ENCODE measurements at places on chromosomes 2 and 18.

GRCh38 chr2:53508667-53509066 lies 258.9 kb upstream of the CHAC2 start:
- DNase-seq = no peak

DNA sequence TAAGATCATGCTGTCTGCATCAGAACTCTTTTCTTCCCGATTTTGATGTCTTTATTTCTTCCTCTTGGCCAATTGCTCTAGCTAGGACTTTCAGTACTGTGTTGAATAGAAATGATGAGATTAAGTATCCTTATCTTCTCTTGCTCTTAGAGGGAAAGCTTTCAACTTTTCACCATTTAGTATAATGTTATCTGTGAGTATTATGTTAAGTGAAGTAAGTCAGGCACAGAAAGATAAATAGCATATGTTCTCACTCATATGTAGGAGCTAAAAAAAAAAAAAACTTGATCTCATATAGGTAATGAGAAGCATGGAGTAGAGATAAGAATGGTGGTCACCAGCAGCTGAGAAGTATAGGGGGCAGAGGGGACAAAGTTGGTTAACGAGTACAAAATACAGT lies 1089.5 kb downstream of the TDRD15 start:
- DNase-seq = no peak

- no peak for DNase-seq
Observed at GRCh38 chr18:3097082-3097481, 84.1 kb upstream of the LPIN2 start.

- no peak for DNase-seq
Observed at GRCh38 chr2:148726228-148726627, 81.7 kb downstream of the EPC2 start.

DNA sequence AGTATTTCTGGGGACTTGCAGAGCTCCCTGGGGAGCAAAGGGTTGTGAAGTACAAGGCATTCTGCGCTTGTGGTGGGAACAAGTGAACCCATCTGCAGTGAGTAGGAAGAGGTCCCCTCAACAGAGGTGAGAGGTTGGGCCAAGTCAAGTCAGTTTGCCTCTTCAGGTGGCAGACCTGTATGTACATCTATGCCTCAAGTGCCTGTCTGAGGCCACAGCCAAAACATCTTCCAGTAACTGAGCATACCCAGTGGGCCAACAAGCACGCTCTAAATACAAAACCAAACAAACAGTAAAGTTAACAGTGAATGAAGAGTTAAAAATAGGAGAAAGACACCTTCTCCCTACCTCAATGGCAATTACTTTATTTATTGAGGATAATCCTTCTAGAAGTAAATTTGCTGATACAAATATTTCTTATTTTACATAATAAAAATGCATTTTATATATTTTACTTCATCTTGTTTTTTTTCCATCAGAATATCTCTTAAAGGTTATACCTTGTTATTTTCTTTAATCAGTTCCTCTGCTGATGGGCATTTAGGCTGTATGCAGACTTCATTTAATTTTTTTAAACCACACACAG lies 2.5 kb downstream of the GYPC start:
- DNase-seq = no peak

DNA sequence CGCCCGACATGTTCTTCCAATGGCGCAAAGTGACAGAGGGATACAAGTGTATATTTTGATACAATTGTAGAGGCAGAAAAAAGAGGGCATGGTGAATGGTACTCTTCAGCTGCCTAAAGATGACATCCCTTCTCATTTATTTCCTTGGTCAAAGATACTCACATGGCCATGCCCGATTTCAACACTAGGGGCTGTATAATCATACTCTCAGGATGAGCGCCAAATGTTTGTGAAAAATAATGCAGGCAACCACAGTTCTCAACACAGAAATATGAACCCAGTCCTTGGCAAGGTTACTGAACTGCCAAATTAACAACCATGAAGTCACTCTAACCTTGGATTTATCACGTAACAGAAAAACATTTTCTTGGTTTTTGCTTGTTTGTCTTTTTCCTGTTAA lies 204.4 kb downstream of the CCDC102B start:
- no peak for DNase-seq

GRCh38 chr2:241842620-241843211 lies 16.0 kb downstream of the PDCD1 start:
- no peak for DNase-seq

- no peak for DNase-seq
Observed at GRCh38 chr18:7728297-7728696, 161.2 kb downstream of the PTPRM start.

- no peak for DNase-seq
Observed at GRCh38 chr2:69765096-69765380, 23.1 kb downstream of the ANXA4 start.

GRCh38 chr2:240952496-240953246 lies 45.7 kb upstream of the SNED1 start:
- DNase-seq = no peak

DNA sequence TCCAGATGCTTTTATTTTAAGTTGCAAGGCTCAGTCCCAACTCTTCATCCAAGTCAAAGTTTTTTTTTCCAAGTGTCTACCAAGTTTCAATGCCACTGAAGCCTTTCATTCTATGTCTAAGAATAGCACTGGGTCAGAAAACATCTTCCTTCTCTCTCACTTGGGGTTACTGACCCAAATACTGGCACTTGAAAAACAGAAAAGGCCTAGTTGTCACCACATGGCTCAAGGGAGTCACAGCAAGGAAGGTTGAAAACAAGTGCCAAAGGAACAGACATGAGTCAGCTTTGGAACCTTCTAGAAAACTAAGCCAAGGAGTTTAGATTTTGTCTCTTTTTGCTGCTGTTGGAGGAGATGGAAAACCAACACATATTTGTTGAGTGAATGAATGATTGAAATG lies 146.5 kb downstream of the COPS8 start:
- DNase-seq = no peak

DNA sequence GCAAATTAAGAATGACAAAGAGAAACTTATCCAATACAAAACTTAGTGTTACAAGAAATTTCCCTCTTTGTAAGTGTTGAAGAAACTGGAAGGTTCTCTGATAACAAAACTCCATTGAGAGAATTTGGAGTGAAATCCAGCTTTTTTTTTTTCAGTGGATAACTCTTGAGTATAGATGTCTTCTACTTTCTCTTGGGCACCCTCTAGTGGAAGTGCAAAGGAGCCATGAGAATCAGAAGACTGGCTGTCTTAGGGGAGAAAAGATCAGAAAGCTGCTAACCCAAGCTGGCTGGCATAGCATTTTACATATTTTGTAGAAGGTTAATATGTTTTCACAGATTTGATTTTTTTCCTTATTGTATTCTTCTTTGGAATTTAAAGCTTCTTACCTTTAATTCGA lies 138.8 kb upstream of the SATB2 start:
- no peak for DNase-seq

GRCh38 chr2:166127217-166128155 lies at the start of gene SCN1A:
Gene SCN1A, minus strand, starts transcription at chr2:166128020. Its CDS starts 54,399 bp downstream, at chr2:166073621.
- DNase-seq = no peak

DNA sequence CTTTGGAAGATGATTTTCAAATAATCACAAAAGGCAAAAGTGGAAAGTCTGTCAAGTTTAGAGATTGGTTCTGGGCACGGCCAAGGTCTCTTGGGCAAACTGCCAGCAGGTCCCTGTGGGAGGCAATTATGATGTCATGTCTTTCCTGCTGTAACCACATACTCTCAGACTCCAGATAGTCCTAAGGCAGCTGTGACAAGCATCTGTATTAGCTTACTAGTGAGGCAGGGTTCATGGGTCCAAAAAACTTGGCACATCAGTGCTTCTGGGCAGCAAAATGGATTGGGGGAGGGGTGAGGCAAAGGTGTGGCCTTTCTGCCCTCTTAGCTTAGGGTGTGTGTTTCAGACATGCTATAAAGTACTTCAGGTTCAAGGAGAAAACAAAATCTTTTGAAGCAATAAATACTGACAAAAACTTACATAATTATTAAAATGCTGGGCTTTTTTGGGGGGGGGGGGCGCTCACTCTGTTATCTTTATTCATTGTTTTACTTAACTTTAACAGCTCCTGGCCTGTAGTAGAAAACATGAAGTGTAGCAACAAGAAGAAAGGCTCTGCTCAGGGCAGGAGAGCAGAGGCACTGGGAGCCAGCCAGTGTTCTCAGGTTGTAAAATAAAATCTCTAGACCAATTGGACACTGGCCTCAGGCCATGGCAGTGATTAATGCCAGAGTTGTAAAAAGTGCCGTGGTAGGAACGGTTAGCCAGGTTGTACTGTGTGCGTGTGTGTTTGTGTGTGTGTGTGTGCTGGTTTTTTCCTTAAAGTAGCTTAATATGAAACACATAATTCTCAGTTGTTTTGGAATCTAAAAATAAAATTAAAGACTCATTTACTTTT lies 14.3 kb upstream of the TANC1 start:
- no peak for DNase-seq

DNA sequence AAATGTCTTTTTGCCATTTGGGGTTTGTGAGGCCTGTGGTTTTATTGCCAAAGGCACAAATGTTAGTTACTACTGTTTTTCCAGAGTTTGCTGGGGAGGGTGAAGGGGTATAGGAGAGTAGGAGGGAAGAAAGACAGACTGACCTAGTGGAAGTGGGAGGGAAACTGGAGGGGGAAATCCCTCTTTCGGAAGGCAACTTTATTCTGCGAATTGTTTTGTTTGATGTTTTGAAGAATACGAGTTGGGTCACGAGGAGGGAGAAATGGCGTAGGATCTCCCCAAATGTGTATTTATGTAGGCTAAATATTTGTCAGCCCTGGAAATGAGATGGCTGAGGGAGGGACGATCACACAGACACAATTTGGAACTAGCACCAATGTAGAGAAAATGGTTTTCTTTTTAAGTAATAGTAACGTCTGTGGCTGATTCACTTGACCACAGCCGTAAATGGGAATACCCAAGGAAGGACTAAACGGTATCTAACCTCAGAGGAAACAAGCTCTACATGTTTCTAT lies 172.3 kb downstream of the ICOS start:
- no peak for DNase-seq

- no peak for DNase-seq
Observed at GRCh38 chr2:14424478-14425390, 207.8 kb upstream of the LRATD1 start.

- DNase-seq = no peak
Observed at GRCh38 chr2:172308253-172308935, 119.0 kb upstream of the ITGA6 start.

GRCh38 chr18:8858888-8859511 lies 153.6 kb downstream of the MTCL1 start:
- no peak for DNase-seq

DNA sequence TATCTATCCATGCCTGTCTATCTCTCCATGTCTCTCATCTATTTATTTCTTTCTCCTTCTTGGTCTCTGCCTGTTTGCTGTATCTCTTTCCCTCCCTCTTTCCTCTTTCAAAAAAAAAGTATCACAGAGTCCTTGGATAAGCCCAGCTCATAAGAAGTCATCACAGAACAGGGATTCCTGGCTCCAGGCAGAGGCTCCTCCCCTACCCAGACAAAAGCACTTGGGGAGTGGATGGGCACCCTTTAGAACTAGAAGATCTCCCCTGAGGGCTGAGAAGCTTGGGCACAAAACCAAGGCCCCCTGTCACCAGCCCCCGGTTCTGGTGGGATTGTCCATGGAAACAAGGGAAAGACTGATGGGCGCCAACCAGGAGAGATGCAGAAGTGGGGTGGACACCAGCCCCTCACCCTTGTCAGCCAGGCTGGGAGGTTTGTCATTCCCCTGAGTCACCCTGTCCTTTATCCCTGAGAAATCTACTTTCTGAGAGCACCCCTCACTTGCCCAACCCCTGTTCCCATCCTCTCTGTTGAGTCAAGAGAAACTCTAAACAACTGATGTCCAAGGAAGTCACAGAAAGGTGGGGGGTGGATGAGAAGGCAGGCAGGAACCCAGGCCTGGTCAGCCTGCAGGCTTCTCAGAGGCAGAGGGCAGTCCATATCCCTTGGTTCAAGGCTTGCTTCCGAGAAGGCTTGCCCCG lies 127.1 kb downstream of the TNS1 start:
- no peak for DNase-seq

- DNase-seq = peak; percentile 40
Observed at GRCh38 chr2:230575642-230576324, 136.9 kb upstream of the CAB39 start.

GRCh38 chr18:5164903-5165302 lies 32.2 kb downstream of the AKAIN1 start:
- no peak for DNase-seq

GRCh38 chr2:233213011-233213410 lies 38.5 kb upstream of the ATG16L1 start:
- DNase-seq = no peak

- DNase-seq = no peak
Observed at GRCh38 chr2:100647709-100648108, 84.9 kb downstream of the PDCL3 start.

- no peak for DNase-seq
Observed at GRCh38 chr2:180016937-180017336, 9.8 kb upstream of the CWC22 start.

GRCh38 chr2:55902429-55902828 lies 21.2 kb downstream of the EFEMP1 start:
- no peak for DNase-seq

DNA sequence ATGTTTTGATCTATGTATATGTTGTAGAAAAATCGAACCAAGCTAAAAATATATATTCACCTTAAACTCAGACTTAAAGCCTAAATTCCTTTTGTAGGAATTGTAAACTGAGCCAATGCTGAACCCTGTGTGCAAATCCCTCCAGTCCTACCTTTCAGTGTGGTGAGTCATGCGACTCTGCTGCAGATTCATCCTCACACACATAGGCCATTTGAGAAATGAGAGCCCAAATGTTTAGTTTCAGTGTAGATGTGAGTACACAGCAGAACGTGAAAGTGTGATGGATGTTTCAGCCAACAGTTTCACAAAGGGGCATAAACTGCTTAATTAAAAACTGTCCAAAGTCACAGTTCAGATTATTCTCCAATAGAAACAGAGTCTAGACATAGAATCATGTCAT lies 193.2 kb downstream of the CDH19 start:
- DNase-seq = no peak

DNA sequence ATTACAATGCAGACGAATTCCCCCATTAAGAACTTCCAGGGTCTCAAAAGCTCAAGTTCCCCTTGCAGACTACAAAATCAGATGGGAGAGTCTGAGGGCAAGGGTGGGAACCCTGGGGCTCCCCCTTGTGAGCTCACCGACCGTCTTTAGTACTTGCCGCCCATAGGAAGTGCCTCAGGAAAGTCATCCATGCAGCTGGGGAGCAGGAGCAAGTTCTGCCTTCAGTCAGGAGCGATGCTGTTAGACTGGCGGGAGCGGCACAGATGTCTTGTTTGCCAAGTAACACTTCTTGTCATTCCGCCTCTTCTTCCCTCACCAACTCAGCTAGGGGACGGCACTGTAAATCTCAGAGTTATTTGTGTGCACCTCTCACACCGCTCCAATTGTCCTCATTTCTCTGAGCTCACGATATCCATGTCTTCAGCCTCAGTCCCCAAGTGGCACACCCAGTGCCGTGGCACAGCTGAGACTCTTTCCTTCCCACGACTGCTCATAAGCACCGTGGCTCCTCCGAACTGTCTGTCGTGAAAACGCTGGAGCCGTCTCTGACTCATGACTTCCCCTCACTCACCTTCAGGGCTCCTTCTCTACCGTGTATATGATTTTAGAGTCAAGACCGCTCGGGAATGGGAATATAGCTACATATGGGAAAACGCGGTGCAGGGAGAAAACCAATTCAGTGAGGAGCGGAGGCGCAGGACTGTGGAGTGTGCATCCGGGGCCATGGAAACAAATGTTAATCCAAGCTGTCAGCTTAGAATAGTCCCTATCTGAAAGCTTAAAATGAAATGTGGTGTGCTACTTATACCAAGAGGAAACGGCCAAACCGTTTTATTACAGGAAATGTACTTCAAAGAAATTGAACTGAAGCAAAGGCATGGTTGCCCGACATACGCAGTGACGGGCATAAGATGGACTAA lies 34.0 kb downstream of the UXS1 start:
- DNase-seq = peak; percentile 61
